Glutamatergic neuron (in vitro differentiated cells): ENCODE measurements at places on chromosomes 13 and 19.

DNA sequence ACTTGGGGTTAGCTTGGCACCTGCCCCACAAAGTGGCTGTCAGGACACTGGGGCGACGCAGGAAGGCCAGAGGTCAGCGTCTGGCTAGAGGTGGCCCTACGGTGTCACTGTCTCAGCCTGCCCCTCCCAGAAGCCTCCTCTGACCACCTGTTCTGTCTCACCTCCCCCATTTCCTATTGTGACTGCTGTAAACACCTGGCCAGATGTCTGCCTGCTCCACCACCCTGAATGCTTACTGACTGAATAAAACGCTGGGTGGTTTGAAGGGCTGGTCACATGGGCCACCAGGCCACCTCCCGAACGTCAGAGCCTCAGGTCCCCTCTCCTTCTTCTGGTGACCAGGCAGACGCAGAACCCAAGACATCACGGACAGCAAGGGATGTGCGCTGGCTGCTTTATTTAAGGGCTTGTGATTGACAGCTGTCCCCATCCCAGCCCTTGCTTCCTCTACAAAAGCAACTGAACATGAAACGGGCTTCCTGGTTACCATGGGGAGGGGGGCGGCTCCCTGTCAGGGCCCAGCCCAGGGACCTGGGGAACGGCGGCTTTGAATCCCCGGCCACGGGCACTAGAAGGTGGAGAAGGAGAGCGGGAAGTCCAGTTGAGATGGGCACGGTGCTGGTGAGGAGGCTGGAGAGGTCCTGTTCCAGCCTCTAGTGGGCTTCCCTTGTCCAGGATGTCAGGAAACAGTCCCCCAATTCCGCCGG is 6.2 kb downstream of the ELOF1 start:
- DNase-seq = no peak

DNA sequence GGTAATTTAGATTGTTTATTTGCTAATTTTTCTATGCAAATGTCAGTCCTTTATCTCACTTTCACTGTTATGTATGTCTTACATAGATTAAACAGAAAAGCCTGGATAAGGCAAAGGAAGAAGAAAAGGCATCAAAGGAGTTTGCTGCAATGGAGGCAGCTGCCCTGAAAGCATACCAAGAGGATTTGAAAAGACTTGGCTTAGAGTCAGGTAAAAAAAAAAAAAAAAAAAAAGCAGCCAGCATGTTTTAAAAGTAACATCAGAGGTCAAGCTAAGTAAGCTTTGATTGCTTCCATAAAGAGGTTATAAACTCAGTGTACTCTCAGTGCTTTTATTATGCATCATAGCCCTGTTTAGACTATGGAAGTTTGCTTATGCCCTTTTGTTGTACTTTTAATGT is 3.8 kb downstream of the WBP4 start:
- no peak for DNase-seq

- no peak for DNase-seq
These were observed 1.7 kb downstream of the TBXA2R start for GRCh38 chr19:3604987-3605343.

DNA sequence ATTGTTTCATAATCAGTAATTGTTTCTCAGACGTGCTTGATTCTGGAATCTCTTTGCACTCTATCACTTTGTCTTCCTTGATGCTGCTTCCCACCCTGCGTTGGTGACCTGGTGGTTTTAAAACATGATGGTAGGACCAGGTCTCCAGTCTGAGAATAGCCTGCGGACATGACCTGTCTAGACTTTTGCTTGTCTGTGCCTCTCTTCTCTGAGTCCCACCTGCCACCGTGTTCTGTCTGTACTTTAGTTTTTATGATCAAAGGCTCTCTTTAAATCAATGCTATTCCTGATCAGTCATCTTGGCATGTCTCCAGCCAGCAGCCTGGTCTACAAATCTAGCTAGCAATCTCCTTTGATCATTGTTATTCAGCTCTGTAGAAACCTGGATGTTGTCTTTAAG is 933.9 kb downstream of the DIAPH3 start:
- DNase-seq = no peak

- no peak for DNase-seq
These were observed 28.6 kb downstream of the ZNF44 start for GRCh38 chr19:12265921-12266704.

GRCh38 chr19:950352-951066 is 24.7 kb downstream of the ARID3A start:
- no peak for DNase-seq

DNA sequence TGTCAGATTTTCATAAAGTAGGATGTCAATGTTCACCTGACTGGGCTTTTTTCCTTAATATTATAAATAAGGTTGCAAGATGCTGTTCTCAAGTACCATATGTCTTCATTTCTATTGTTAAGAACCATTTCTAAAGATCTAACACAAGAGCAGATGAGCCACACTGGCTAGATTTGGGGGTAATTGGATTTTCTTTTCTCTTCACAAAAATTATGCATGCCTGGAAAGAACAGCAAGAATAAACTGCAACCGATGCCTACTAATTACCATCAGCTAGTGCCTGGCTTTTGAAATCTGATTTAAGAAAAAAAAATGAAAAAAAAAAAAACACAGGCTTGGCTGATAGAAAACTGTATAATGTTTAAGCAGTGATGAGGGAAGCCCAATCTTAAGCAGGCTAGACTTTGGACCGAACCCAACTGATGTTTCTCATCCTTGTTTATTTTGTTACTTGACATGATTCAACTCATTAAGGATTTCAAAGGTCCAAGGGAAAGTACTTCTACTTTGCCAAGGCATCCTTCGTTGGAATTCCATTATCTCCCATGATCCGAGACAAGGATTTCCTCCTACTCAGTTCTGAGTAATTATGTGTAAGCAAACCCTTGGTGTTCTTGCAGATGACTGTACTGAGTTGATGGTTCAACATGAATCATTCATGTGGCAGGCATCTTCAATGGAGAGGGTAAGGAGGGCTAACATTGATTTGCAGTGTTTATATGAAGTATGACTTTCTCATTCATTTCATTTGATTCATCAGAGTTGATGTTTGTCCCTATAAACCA is 300.5 kb downstream of the SPRY2 start:
- DNase-seq = no peak

- DNase-seq = peak; percentile 43
These were observed 6.9 kb downstream of the NPHS1 start for GRCh38 chr19:35845215-35846037.

DNA sequence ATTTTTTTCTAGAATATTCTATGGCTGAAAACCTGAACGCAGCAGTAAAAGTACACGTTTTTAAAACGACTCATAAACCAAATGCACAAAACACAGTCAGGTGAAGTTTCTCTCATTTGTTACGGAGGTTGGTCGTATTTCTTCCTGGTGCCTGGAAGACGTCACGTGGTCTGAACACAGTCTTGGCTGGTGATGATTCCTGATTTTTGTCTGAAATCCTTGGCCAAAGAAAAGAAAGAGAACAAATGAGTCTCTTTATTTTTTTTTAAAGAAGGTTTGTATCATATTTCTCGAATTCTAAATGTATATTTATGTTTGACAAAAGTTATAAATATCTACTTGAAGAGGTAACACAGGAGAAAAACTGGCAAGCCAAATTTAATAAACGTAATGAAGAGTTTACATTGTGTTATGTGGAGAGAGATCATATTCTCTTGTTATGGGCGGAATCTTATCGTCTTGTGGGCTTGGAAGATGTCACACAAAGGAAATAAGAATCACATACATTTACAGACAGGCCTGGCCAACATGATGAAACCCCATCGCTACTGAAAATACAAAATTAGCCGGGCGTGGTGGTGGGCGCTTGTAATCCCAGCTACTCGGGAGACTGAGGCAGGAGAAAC is 10.0 kb upstream of the PNMA8A start:
- DNase-seq = no peak

GRCh38 chr19:12992729-12993128 is 2.5 kb upstream of the NFIX start:
- no peak for DNase-seq

DNA sequence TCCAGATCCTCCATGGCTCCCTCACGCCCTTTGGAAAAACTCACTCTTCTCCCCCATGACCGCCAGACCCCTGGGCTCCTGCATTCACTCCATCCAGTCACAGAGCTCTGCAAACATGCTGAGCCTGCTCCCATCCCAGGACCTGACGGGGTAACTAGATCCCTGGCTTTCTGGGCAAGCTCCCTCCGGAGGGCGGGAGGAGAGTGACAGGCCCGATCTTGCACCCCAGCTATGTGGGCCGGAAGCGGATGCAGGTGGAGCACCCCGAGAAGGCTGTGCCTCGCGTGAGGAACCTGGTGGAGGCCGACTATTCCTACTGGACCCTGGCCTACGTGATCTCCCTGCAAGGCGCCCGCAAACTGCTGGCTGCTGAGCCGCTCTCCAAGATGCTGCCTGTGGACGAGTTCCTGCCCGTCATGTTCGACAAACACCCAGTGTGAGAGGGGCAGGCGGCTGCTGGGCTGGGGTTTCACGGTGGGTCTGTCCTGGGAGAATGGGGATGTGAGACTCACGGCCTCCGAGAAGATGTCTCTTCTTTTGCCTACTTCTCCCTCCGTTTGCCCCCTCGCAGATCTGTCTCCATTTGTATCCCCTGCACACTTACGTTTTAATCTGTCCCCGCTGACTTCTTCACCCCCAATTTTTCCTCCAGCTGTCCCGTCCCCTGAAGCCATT is 25.2 kb downstream of the COLGALT1 start:
- DNase-seq = no peak

GRCh38 chr13:33015791-33016323 is 366 bp upstream of the KL start:
- DNase-seq = peak; percentile 20

DNA sequence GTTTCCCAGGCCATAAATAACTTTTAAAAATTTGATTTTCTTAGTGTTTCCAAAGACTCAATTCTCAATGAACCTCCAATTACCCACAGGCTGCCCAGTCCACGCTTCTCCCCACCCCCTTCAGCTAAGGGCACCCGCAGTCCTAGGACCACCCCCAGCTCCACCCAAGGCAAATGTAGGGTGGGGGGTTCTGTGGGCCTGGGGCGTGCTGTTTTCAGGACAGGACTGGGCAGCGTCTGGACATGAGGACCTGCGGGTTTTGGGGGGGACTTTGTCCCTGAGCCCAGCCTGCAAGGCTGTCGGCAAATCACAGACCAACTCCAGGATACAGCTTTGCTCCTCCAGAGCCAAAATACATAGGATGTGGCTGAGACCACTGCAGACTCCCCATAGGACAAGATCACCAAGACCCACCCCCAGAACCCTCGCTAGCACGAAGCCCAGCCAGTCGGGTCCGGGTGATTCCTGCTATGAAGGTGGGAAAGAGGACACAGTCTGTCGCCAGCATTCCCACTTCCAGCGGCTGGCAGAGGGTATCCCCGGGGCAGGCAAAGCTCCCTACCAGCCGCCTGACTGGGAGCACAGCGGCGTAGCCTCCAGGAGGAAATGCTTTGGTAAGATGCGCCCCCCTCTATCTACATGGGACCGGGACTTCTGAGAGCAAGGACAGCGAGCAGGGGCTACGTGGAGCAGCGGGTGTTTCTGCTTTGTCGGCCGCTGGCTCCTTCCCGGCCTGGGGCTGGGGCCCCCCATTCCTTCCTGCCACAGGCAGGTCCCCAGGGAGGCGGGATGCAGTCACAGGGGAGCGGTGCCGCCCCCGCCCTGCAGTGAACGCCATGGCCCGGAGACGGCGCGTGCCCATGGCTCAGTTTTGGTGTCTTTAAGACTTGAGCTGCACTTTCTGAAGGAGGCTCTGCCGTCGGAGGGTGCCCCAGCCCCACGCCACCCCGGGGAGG is 1.6 kb upstream of the TIMM13 start:
- DNase-seq = peak; percentile 22

GRCh38 chr13:110610955-110611595 is 4.3 kb upstream of the NAXD start:
- DNase-seq = no peak

DNA sequence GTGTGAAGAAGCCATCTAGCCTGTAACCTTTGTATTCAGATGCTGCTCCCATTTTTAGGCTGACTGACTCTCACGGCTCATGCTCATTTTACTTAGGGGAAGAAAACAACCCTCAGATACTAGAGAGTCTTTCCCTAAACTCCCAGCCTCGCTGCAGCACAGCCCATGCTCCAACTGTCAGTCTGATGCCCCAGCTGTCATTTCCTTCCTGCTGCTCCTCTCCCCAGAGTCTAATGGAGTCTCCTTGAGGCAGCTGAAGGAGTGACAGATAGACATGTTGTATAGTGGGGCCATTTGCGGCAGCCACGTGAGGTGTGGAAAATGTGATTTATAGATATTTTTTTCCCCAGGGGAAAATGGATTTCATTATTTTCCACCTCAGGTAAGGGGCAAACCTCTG is 59.2 kb upstream of the OLFM4 start:
- peak; percentile 79 for DNase-seq

- no peak for DNase-seq
These were observed 47.1 kb downstream of the MLLT1 start for GRCh38 chr19:6232601-6233055.

DNA sequence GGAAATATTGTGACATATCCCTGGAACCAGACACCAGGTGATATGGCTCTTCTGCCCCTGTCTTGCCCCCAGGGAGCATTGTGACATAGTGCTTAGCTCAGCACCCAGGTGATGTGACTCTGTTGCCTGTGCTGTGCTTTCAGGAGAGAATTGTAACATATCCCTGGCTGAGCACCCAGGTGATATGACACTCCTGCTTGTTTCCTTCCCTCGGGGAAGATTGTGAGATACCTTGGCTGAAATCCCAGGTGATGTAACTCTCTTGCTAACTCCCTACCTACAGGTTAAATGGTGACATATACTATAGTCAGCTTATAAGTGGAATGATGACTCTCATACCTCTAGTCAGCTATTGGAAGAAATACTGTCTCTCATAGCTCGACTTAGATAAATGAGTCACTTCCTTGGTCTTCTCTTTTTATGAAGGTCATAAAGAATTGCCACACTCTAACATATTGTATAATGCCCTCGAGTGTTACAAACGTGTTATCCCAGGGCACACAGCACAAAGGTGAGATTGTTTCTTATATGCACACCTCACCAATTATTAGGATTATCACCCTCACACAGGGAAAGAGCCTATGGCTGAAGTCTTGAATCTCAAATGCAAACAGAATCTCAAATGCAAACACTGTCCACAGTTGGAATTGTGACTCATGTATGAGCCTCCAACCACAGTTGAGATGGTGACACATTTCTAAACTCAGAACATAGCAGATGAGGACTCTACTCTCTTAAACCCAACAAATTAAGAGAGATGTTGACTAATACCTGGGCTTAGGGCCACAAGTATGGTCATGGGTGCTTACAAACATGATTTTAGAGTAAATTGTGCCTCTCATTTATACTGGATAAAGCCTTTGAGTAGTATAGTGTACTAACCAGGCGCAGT is 32.7 kb upstream of the ZNF254 start:
- DNase-seq = no peak
